Spleen (tissue), 13 donors: ENCODE measurements at places on chromosomes 6 and 20.

- no peak for DNase-seq
Observed at GRCh38 chr6:116508527-116508926, 2.9 kb upstream of the CALHM5 start.

DNA sequence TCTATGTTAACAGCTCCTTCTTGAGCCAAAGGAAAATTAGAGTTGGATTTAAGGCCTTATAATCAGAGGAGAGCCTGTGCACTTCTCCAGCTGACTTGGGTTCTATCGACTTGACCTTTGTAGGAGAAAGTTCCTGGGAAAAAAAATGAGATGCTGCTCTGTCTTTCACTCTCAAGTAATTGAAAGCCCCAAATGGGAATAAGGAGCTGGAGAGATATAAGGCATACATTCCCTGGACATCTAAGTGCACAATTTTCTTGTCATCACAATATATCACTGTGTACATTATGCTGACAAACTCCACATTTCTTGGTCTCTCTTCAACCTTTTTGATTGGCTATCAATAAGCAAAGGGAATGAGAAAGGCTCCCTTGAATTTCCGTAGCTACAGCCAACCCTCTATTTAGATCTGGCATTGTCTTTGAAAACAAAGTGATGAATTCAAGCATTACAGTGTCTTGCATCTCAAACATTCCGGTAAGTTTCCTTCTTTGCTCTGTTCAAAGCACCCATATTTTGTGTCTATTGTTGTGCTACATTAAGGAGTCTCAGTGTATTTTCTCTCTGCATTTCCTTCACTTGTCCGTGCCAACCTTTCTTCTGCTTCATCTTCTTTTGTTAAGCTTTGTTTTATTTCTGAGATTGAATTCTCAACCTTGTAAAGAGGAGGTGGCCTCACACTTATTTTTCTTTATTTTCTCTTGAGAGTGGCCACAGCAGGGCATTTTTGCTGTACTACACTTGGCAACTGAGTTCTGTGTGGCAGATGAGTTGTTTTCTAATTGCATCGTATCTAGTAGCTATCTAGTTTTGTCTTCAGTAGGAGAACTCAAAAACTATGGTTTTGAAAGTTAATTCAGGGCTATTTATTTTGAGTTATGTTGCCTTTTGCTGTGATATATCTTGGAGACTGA, 450.3 kb upstream of the MAN1A1 start:
- no peak for DNase-seq

GRCh38 chr6:165967810-165968407, 199.7 kb downstream of the TBXT start:
- no peak for DNase-seq

DNA sequence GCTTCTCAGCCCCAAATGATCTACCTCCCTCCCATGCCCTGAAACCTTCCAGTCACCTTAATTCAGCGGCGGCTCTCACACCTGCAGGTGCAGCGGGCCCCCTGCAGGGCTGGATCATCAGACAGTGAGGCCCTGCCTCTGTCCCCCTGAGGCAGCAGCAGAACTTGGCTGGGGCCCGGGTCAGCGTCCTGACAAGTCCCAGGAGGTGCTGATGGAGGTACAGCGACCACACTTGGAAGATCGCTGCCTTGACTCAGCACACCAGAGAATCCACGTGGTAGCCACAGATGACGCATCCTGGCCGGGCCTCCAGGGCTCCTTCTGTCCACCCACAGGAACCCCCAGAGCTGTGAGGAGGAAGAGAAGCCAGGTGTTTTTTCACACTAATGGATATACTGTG, 116.4 kb upstream of the THBS2 start:
- no peak for DNase-seq

DNA sequence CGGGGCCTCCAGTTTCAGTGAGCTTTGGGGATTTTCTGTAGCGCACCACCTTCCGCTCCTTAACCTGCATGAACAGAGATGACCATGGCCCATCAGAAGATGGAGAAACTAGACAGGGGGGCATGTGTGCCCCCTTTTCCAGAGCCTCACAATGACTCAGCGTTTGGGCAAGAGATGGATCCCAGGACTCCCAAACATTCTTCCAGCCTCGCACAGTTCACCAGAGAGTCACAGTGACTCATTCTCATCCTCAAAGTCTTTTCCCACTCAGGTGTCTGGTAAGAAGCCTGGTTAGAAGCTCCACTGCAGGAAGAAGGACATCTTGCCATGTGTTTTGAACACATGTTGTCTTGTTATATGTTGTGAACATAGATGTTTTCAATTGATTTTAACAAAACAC, 76.2 kb upstream of the FRMD1 start:
- DNase-seq = no peak

DNA sequence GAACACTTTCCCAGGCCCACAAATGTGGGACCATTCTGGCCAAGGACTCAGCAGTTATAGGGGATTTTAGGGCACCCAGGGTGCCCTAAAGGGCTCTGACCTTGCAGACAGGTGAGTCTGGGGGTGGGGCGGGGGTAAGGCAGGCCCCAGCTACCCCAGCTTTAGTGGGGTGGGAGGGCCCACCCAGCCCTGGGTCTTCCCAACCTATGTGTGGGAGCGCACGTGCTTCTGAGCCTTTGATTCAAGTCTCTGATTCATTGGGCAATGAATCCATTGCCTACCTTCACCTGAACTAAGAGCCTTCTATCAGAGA, 958 bp downstream of the SERPINB1 start:
- no peak for DNase-seq

GRCh38 chr6:95203153-95203754, 374.1 kb upstream of the MANEA start:
- DNase-seq = no peak
